ENCODE measurements at places on chromosomes 12 and 14.

GRCh38 chr14:56244138-56244789 is 126.1 kb downstream of the PELI2 start:
- DNase-seq, result peak; percentile 57

DNA sequence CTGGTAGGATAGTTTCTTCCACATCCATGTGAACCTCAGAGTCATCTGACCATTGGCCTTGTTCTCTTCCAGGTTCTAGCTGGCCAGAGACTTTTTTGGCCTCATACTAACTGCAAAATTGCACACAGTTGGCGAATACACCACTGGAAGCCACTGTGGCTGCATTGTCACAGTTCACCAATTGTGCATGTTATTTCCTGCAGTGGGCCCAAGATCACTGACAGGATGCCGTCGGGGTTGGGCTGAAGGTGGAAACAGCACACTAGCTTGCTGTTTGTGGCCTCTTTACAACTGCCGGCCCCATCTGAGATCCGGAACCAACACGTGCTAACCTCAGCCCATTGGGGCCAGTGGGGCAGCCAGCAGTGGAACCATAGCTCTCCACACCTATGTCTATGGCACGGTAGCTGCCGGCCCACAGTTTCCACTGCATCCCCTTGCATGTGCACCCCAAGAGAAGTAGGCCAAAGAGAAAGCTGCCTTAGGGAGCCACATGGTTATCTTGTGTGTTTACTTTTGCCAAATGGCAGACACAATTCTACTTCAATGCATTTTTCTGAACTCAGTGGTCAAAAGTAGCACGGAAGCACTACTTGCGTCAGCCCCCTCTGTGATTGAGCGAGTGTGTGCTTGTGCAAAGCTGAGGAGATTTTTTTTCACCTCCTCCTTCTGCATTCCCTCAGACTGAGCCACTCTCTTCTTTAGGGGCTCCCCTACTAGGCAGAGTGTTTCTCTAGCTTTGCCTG is 464.0 kb downstream of the RAD51B start:
- DNase-seq, result no peak

DNA sequence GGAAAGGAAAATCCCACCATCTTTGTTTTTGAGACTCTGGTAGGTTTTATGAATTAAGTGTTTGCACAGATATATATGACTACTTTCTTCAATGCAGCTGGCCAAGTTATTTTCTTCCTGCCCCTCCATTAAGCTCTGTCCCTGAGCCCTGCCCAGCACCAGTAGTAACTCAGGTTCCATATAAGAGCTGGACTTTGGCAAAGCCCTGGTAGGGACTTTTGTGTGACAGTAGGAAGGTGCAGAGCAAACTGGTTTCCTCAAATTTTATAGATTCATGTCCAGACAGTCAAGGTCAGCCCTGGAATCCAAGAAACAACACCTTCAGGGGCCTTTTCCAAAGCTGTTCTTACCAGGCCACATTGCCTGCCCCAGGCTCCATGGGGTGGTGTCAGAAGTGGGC is 47.3 kb downstream of the SSPN start:
- no peak for DNase-seq

DNA sequence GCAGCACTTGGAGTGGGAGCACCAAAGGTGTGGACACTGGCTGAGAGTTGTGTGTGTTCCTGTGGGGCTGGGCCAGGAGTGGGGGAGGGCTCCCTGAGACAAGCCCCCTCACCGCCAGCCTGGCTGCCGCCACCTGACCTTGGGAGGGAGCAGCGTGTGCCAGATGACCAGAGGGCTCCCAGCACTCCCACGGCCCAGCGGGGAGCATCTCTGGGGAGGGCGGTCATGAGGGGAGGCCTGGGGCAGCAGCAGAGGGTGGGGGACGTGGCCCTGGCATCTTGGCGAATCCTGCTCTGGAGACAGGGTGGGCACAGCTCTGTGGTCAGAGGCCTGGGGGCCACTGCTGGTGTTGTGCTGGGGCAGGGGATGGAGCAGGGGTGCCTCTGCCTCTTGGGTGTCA is 10.7 kb downstream of the CEP170B start:
- DNase-seq, result no peak

GRCh38 chr12:57005980-57006808 is at the start of gene ZBTB39:
TSS of gene ZBTB39 (minus strand) at chr12:57006546. CDS start at chr12:57004917, 1,629 bp downstream.
- peak; percentile 73 for DNase-seq

DNA sequence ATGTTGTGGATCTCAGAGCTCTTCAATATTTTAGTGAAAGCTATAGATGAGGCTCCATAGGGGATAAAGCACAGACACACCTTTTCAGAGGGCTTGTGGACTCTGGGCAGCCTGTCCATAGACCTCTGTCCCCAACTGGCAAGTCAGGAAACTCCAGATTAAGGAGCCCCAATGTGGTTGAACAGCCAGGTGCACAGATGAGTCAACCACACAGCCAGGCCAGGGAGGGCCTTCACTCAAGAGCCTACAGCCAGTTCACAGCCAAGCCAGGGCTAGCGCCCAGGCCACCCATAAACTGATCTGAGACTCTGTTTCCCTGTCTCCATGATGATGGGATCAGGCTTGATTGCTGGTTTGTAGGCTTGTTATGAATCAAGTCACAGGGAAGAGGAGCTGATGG is 1.0 kb upstream of the BDKRB2 start:
- DNase-seq, result no peak

DNA sequence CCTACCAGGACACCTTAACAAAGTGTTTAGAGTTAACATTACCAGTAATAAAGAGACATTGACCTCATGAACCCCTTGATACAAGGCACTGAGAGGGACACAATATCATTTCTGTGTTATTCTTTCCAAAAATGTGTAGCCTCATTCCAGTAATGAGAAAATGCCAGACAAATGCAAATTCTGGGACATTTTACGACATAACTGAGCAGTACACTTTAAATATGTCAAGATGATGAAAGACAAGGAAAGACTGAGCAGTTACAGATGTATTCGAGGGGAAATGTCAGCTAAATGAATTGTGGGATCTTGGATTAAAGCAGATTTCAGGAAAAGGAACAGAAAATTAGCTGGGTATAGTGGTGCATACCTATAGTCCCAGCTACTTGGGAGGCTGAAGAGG is 255.6 kb downstream of the ERC1 start:
- no peak for DNase-seq

- DNase-seq, result no peak
Observed at GRCh38 chr12:131855521-131856142, 27.4 kb downstream of the MMP17 start.
